ENCODE measurements at places on chromosomes 6 and 20.

DNA sequence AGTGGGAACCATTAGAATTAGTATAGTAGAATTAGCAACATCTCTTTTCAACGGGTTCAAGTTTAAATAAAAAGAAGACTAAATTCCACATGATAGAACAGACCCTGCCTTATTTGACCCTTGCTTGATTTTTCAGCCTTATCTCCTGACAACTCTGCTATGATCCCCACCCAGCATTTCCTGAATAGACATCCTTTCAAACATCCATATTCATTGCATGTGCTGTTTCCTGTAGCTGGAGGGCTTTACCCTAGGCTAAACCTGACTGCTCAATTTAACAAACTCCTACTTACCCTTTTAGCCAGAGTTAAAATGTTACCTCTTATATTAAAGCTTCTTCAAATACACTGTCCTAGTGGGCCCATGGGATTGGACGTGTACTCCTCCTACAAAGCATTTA lies 594.8 kb upstream of the ARID1B start:
- no peak for DNase-seq

- DNase-seq = no peak
These were observed 1.7 kb downstream of the PMEPA1 start for GRCh38 chr20:57707849-57708693.

DNA sequence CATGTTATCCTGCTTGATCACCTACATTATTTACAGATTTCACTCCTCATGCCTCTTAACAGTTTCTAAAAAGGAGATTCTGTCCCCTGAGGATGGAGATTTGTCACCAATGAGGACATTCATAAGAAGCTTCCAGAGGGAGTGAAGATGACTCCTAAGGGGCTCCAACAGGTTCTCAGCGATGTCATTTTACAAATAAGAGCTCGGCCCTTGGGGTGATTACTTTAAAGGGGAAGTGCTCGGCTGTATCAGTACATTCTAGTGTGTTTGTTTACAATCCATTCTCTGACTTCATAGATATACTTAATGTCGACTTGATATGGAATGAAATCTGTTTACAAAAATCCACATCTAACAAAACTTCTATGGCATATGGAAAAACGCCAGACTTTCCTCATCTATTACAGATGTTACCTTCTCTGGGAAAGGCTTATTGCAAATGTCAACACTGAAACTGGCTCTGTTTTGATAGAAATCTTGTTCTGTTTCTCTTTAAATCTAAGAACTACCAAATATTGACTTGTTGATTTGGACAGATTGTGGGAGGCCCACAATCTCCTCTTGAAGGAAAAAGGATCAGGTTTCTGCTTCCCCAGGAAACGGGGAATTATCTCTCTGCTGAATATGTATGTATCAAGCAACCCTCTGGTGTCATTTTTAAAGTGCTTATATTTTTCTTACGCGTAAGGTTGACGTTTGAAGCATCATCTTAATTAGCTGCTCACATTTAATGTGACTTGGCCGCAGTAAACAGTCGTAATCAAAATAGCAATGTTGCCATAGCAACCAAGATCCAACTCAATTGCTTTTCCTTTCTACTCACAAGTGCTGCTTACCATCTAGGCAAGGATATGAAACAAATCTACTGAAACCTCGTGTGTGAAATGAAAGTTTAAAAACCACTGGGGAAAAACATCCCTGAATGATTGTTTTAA lies 95.7 kb downstream of the SHLD1 start:
- no peak for DNase-seq

DNA sequence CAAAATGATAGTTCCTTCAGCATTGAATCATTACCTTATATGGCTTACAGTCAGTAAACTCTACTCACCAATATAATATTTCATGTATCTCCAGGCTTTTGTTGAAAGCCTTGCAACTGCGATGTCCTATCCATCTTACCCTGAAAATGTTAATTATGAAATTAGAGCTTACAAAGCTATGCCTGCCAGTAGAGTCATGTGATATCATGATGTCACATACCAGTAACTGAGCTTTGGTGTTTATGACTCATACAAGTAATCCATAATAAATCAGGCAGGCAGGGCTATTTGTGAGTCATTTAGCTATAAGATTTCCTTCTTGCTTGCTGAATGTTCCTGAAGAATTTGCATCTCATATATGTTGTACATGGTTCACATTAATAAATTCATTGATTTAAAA lies 44.9 kb upstream of the FAM83B start:
- DNase-seq = no peak

DNA sequence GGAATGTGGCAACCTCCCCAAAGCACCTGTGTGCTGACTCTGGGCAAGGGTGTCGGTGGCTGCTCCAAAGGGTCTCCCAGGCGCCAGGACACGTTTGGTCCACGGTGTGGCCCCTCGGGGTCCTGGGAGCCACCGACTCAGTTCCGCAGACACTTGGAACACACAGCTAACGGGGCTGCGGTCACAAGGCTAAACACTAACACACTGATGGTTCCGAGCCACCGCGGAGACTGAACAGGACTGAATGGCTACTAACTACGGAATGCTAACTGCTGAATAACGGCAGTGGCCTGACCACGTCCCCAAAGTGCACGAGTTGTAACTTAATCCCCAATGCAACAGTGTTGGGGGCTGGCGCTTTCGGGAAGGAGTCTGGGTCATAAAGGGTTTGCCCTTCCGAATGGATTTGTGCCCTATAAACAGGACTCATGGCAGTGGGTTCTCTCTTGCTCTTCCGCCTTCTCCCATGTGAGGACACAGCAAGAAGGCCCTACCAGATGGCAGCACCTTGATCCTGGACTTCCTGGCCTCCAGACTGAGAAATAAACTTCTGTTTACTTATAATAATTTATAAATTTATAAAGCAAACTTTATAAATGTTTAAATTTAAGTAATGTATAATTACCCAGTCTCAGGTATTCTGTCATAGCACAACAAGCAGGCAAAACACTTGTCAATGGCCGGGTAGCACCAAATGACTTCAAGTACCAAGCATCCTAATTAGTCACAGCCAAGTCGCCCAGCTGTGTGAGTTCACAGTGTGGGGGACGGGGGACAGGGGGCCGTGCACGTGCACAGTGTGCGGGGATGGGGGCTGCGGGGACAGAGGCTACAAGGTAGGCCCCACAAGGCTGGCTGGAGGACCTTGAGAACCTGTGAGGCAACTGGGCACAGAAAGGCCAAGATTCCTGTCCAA lies 2.3 kb upstream of the EEF1A2 start:
- DNase-seq = no peak

GRCh38 chr6:87045521-87046075 lies 49.3 kb downstream of the CGA start:
- no peak for DNase-seq

GRCh38 chr6:42402184-42402583 lies 49.5 kb downstream of the TRERF1 start:
- DNase-seq = no peak

GRCh38 chr6:11021714-11022113 lies 22.4 kb downstream of the ELOVL2 start:
- no peak for DNase-seq

- DNase-seq = no peak
These were observed 10.8 kb upstream of the BTBD3 start for GRCh38 chr20:11906626-11907480.

- no peak for DNase-seq
These were observed 24.1 kb upstream of the EPB41L1 start for GRCh38 chr20:36130390-36130789.
